ENCODE measurements at places on chromosomes 3 and 15.

DNA sequence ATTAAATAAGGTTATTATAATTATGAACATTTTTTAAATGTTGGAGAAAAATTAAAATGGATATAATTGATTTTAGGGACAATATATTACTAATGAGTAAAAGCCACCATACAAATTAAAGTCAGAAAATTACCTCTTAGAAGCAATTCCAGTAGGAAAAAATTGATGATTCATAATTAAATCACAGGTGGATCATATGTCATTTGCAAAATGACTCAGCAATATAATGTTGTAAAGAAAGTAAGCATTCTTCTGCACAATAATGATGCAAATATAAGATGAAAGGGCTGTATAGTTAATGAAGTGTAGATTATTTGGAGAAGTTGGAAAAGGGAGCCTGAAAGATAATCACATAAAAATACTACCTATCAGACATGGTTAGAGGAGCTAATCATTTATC lies 25.8 kb downstream of the ZPLD1 start:
- no peak for DNase-seq

DNA sequence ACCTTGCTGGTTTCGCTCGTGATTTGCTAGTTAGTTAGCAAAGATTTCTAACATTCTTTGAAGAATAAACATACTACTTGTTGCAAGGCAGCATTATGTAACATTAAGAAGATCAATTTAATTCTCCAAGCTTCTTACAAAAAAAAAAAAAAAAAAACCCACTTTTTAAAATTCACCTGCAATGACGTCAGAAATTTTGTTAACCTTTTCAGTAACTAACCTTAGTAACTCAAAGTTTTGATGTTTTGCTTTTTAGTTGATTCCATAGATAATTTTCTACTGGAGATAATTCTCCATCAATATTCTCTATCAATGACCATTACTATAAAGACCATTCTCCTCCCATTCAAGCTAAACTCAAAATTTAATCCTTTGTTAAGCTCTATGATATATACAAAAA lies 491.8 kb upstream of the TBL1XR1 start:
- DNase-seq = no peak

DNA sequence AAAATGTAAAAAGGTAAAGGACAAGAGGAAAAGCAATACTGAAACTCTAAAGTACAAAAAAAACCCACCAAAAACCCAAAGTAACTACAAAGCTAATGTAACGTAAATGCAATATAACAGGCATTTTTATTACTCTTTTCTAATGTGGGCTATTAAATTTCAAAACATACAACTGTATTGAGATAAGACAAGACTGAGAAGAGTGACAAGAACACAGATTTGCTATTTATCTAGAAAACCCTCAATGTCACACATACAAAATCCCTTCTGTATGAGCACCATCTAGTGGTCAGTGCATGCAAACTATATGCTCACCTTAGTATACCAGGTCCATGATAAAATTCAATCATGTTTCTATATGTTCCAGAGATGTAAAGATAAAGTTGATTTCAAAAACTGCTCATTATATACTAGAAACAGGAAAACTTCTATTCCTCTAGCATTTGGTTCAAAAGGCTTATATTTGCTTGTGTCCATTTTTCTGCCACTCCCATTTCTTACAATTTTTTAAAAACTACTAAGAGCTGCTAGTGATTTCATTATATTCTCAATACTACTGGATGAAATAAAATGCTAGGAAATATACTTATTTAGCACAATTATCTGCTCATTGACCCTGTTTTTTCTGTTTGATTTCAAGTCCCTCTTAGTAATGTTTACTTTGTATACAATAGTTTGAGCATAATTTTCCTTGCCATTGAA lies 111.4 kb downstream of the DLG1 start:
- no peak for DNase-seq

- DNase-seq = no peak
Measured at GRCh38 chr3:100099621-100100020, 14.7 kb downstream of the FILIP1L start.

DNA sequence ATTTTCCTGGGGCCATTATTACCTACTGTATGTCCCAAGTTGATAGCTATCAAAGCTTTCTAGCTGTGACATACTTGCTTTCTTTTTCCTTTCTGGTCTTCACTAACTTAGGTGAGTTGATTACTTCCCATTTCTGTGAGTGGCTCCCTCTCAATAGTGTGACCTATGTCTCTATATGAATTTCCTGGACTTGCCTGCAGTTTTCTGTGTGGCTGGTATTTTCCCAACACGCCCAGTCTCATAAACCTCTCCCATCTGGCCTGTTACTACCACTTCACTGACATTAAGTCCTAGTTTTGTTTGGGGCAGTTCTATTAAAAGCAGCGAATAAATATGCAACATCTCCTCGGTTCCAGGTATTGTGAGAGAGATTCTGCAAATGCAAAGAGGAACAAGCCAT lies 671.2 kb downstream of the SI start:
- DNase-seq = no peak

DNA sequence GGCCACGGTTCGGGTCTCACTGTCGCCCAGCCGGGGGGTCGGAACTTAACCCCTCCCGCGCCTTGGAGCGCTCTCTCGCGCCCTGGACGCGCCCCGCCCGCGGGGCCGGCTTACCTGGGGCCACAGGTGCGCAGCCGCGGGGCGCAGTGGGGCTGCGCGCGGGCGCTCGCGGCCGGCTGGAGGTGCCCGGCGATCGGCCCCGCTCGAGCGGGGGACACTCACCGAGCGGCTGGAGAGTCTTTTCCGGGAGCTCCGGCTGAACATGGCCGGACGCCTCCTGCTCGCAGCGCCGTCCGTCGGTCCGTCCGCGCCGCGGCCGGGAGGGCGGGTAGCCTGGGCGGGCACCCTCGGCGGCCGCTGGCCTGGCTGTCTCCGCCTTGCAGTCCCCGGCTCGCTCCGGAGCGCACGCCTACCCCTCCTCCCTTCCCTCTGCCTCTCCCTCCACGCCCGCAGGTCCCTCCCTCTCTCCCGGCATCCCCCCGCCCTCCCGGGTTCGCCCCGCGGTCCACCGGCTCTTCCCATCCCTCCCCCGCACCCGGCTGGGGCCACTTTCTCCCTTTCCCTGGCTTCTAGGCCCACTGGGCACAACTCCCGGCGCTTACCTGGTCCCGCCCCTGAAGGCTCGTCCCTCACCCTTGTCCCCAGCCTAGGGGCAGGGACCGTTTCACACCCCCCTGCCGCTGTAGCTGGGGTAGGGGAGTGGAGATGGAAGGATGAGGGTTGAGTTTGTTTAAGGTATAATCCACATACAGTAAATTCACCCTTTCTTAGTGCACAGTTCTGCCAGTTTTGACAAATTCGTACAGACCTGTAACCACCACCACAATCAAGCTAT lies 220.1 kb upstream of the PRICKLE2 start:
- no peak for DNase-seq

Measured in stimulated activated CD8-positive, alpha-beta memory T cell treated with anti-CD3 and anti-CD28 coated beads, Interleukin-15, amount 100 ng/mL, for 1 hour (primary cell).